Renal cortical epithelial cell (primary cell): ENCODE measurements at places on chromosomes 7 and 10. TPM values are rescaled to one million over a fixed set of nuclear protein-coding genes. Genes with fewer than 3 reads are reported as not detected.
A peak's percentile ranks its signal among the peaks of the same experiment; 100 is the strongest.

- peak; percentile 46 for DNase-seq
Observed at GRCh38 chr7:41058986-41059741, 643.7 kb downstream of the INHBA start.

DNA sequence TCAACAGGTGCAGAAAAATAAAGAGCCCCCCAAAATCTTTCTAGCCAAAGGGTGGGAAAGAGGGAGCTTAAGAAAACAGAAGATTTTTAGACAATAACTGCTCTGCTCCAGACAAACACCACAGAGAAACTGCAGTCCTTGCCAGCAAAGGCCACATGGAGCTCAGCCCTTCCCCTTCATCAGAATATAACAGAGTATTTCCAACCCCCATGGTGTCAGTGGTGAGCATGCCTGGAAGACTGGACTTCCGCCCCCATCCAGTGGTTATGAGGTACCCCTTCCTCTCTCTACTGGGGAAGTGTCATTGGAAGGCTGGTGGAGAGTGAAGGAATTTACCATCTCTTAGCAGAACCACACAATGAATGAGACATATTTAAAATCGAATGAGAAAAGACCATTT, 1007.3 kb upstream of the CELF2 start:
- DNase-seq = no peak

- no peak for DNase-seq
Observed at GRCh38 chr10:18860631-18861240, 187.9 kb upstream of the MALRD1 start.

DNA sequence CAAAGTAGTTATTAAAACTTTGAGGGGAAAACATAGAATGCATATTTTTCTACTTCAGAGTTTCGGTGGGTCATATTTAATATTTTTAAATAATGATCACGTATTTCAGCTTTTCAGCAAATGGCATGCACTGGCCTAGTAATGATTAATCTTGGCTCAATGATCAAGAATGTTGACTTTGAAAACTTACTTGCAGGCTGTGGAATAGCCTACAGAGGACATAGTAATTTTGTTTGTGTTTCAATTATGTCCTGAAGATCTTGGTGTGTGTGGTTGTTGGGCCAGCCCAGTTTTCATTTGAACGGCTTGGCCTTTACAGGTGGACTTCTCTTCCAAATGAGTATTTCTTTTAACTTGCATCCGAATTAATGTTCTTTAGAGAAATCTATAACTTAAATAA, 35.1 kb downstream of the ADD3 start:
- peak; percentile 89 for DNase-seq

- DNase-seq = no peak
Observed at GRCh38 chr7:121138262-121138933, 149.9 kb downstream of the CPED1 start.

- no peak for DNase-seq
Observed at GRCh38 chr10:110820321-110820814, 51.4 kb upstream of the PDCD4 start.

DNA sequence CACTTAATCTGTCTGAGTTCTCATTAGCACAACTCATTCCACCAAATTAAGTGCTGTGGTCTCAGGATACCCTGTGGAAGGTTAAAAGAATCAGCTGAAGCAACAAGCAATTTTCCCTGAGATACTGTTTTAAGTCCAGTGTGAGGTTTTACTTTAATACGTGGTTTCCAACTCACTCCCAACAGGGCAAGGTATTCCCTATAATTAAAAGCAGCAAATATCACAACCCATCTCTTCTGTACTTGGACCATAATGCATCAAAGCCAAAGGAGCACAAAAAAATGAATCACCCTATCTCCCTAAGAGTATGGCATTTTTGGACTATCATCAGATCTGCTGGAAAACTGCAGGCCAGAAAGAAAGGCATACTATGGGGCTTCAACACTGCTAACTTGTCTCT, 4.9 kb downstream of the CADPS2 start:
- no peak for DNase-seq

GRCh38 chr7:7553386-7553785, 13.3 kb upstream of the MIOS start:
- peak; percentile 91 for DNase-seq

DNA sequence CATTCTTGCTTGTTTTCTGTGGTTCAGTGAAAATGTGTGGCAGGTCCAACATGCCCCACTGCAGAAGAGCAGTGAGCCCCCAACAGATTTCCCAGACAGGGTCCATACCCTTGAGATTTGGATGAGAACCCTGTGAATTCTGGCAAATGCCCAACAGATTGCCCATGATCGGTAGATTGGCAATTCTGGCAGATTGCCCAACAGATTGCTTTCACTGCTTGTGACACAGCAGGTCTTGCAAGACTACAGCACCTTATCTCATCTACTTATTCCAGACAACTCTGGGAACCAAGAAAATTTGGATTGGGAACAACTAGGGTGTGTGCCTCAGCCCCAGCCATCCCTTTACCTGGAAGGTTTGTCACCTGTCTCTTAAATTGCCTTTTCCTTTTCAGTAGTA, 143.7 kb upstream of the COL1A2 start:
- DNase-seq = no peak

GRCh38 chr10:130301021-130301892, 165.1 kb downstream of the GLRX3 start:
- peak; percentile 11 for DNase-seq

DNA sequence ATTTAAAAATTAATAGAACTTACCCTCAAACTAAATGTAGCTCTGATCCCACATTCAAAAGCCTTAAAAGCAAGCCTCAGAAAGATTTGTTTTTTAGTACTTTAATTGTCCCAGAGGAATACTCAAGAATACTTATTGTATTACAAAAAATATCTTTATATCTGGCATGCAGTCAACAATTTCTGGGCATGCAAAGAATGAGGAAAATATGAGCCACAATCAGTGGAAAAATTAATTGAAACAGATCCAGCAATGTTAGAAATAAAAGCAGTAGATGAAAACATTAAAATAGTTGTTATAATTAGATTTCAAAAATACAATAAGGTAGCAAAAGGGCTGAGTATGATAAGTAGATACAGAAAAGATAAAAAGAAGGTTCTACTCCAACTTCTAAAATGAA, 154.7 kb downstream of the PON1 start:
- DNase-seq = no peak

GRCh38 chr7:29113384-29114102, 32.8 kb downstream of the CPVL start:
- peak; percentile 89 for DNase-seq

DNA sequence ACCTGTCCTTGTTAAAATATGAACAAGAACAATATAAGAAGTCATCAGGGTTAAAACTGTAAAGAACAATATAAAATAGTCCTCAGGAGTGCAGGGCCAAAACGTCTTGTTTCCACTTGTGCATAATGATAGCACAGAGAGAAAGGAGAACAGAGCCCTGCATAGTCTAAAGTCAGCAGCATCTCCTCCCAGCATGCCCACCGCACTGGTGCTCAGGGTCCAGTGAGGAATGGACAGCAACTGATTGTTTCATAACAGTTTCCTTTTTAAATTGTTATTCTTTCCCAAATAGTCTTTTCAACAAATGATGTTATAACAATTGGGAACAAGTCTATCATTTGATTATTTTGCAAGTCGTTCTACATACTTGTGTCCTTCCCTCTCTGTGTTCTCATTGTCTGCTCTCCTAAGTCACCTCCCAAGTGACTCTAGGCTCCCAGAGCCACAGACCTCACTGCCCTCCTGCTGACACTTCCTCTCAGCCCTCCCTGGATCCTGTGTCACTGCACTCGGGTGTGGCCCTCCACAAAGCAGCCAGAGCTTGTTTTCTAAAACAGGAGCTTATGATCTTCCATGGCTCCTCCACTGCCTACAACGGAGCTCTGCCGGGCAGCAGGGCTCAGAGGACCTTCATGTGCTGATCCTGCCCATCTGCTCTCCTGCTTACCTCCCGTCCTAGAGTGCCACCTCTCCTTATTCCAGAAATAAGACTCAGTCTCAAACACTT, 27.6 kb downstream of the COBL start:
- DNase-seq = no peak

DNA sequence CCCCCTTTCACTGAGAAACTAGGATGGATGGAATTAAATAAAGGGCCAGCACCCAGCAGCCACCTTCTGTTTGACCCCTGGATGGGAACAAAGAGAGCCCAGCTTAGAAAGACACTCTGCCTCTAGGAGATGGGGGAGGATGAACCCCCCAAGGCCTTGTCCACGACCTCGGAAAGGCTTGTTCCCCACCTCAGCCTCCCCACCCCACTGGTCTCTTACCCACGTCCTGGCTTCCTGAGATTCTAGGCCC, 9.7 kb downstream of the ITPRIP start:
- DNase-seq = no peak

GRCh38 chr10:69490876-69491275, 39.6 kb downstream of the TSPAN15 start:
- DNase-seq = no peak

DNA sequence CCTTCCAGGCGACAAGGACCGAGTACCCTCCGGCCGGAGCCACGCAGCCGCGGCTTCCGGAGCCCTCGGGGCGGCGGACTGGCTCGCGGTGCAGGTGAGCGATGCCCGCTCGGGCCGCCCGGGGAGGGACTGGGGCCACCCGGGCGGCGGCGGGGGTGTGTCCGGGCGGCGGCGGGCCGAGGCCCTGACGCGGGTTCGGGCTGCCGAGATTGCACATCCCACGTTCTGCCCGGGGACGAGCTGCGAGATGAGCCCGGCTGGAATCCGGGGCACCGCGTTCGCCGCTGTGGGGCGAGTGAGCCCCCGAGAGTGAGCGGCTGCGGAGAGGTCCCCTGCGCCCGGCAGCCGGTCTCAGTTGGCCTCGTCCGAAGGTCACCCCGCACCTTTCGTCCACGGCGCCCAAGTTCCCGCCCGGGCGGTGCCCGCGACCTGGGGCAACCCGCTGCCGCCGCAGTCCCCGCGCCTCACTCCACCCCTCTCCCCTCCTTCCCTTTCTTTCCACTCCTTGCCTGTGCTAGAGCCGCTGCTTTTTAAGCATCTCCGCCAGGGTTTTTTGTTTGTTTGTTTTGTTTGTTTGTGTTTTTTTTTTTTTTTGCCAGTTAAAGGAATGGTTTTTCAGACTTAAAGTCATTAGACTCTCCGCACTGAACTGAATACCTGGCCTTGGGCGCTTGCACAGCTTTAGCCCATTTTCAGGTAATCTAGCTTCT, 515 bp downstream of the RALA start:
- no peak for DNase-seq

DNA sequence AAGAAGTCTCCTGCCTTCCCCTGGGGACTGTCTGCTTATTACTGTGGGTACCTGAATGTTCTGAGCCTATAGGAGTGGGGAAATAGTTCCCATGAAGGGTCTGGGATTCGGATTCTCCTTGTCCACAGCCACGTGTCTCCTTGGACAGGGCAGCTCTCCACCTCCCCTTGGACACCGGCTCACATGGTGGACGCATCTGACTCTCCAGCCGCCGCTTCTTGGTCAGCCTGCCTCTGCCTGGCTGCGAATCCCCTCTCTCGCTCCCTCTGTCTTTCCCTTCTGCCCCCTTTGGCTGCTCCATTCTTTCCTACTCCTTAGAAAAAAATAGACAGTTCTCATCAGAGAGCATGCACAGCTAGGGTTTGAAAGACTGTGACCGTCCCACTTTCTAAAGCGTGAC, 46.9 kb downstream of the JAKMIP3 start:
- no peak for DNase-seq

- no peak for DNase-seq
Observed at GRCh38 chr10:89664203-89664602, 19.2 kb upstream of the PANK1 start.

DNA sequence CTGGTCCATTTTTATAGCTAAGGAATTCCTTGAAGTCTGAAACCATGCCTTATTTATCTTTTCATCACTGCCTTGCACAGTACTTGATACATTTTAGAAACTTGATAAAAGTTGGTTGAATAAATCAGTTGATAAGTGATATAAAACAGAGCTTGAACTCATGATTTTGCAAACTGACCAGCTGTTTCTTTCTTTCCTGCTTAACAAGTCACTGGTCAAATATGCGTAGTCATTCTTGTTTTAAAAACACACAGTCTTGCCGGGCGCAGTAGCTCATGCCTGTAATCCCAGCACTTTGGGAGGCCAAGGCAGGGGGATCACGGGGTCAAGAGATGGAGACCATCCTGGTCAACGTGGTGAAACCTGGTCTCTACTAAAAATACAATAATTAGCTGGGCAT, 6.3 kb downstream of the TPST1 start:
- no peak for DNase-seq

DNA sequence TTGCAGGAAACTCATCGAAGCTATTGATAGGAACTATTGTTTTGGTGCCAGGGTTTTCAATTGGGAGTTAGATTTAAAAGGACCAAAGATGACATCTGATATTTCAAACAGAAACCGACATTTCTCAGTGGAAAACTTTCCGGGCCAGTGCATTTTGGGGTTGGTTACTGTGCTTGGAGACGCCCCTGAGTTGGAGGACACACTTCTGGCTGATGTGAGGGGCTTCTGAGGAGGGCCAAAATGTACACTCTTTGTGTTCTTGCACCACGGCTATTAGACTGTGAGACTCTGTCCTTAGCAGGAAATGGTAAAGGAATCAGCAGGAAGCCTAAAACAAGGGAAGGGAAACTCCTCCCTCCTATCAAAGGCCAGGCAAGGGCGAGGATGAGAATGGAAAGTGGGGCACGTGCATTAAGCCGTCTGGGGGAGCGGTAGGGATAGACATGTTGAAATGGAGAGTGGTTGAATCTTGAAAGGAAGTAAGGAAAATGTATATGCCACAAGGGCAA, 1.8 kb upstream of the SRGN start:
- no peak for DNase-seq

DNA sequence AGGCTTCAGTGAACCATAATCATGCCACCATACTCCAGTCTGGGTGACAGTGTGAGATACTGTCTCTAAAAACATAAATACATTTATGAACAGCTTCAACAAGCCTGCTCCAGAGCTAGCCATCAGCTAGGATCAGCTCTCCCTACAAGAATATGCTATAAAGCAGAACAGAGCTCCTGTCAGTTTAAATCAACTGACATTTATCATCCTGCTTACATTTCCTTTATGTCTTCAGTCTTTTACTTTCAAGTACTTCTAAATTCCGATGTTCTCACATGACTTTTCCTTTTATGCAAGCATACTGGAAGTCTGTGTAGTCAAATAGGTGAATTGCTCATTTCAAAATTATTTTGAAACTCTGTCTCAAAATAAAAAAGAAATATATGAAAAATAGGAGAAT, 64.6 kb downstream of the COA1 start:
- no peak for DNase-seq

- DNase-seq = no peak
Observed at GRCh38 chr7:1977059-1977875, 255.5 kb downstream of the MAD1L1 start.

STEAP4 gene
- total RNA-seq = 0.30 and 2.1 TPM in 2 replicates

C10orf62 gene
- total RNA-seq = 0.35 and 3.2 TPM in 2 replicates

PLAU gene
- total RNA-seq = 238 and 1,509 TPM in 2 replicates

ERCC6 gene
- 9.7 and 24.3 TPM in 2 replicates for total RNA-seq

EBF3 gene
- total RNA-seq = under 0.01 and 0.05 TPM in 2 replicates

GCK gene
- 0.10 TPM in 1 of 2 replicates, not detected in the other for total RNA-seq
